ENCODE measurements at places on chromosomes 1 and 21.

DNA sequence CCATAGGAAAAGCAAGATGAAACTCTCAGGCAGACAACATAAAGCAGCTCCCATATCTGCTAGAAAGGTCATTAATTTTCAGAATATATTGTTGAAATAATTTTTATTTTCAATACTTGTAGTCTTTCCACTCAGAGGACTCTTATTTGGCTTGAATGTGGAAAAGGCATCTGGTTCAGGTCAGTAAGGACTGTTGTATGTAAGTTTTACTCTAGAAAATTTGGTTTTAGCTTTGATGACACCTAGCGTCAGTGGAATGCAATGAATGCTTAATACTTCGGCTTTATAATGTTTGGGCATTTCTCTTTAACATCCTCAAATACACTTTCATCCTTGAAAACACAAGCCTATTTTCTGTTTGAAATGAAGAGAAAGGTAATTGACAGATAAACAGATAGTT, 63.3 kb downstream of the LRRC40 start:
- no peak for DNase-seq

DNA sequence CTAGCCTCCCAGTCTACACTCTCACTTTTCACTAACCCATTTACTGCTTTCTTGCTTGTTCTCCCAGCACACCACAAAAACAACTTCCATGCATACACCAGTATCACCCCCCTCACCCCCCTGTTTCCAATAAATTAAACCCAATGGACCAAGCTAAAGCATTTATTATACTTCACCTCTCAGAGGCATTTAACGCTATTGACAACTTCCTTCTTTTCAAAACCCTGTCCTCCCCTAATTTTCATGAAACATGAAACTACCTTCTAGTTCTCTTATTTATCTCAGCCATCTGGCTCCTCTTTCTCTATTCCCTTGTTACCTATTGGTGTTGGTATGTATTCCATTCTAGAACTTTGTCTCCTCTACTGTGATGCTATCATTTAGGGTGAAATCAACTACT, 32.3 kb downstream of the PTPRC start:
- no peak for DNase-seq

- DNase-seq = no peak
Observed at GRCh38 chr1:228089519-228090380, 7.2 kb downstream of the ARF1 start.

DNA sequence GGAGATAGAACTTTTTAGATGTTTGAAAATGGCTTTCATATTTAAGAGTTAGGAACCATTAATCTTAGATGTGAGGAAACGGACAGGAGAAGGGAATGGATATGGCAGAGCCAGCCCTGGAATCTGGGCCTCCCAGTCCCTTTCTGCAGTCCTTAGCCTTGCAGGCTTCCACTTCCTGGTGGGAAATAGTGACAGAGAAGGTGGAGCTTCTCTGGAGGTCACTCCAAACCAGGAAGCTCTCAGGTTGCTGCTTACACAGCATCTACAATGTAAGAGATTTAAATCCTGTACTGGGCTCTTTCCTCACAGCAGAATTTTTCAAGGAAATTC, 2.5 kb downstream of the S100A11 start:
- DNase-seq = no peak

DNA sequence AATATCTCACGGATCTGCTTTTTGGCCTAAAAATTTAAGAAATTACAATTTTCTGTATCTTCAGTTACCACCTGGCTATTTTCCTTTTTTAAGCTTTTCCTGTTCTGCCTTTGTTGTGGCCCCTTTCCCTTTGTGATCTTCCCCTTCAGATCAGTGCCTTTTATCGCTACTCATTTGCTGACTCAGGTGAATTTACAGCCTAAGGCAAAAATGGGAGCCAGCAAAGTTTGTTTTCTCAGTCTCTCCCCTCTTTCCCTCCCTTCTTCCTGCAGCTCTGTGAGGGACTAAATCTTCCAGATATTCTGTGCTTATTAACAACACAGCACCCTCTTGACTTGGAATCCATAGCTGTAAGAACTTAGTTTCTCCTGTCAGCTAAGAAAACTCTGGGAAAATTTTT, 5.3 kb upstream of the PRRC2C start:
- no peak for DNase-seq

GRCh38 chr21:44462086-44462833, 7.0 kb downstream of the LRRC3 start:
- no peak for DNase-seq

GRCh38 chr1:68231627-68232288, 565 bp downstream of the WLS start:
- DNase-seq = no peak

All from stimulated activated CD4-positive, alpha-beta T cell treated with anti-CD3 and anti-CD28 coated beads, Interleukin-15, amount 100 ng/mL, for 1 hour (primary cell).